Suppressor macrophage treated with lipopolysaccharide for 1 hour (primary cell): ENCODE measurements at places on chromosomes 6 and 20.

- DNase-seq: no peak
These were observed 18.8 kb downstream of the TDRD6 start for GRCh38 chr6:46706464-46706863.

DNA sequence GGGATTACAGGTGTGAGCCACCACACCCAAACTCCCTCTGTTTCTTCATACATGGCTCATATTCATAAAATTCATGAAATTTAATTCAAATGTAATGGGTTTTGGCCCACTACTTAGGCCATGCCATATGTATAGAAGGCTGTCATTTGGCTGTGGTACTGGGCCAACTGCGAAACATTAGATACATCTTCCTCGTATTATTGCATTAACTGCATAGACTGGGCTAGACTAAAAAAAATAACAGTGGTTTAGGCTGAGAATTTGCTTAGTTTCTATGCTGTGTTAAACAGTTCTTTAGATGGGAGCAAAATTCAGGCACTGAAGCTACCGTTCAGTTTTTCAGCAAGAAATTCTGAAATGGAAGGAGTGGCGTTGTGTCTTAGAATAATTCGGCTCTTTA, 133.6 kb downstream of the DOK5 start:
- DNase-seq: no peak

DNA sequence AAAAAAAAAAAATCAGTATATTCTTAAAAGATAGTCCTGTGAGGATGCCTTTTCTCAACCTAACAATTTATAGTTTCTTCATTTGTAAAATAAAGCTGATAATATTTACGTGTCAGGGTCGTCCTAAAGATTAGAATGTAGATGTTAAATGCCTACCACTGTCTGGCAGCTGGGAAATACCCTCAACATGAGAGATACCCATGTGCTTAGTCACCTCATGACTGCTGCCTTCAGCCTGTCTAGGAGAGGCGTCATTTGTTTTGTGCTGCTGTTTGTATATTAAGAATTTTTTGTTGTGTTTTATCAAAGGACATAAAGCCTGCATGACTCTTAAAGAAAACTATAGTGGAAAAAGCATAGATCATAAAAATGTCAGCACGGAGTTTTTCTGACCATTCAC, 9.5 kb downstream of the FAM120B start:
- peak; percentile 24 for DNase-seq

DNA sequence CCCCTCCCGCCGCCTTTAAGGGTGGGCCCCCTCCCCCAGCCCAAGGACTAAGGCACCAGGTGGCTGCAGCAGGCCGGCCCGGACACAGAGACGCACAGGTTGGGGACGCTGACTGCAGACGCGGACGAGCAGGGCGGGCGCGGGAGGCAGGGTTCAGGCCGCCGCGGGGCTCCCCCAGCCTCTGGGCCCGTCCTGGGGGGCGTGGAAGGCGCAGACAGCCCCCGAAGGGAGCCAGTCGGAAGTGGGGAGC, 9.3 kb downstream of the DUSP15 start:
- DNase-seq: no peak

DNA sequence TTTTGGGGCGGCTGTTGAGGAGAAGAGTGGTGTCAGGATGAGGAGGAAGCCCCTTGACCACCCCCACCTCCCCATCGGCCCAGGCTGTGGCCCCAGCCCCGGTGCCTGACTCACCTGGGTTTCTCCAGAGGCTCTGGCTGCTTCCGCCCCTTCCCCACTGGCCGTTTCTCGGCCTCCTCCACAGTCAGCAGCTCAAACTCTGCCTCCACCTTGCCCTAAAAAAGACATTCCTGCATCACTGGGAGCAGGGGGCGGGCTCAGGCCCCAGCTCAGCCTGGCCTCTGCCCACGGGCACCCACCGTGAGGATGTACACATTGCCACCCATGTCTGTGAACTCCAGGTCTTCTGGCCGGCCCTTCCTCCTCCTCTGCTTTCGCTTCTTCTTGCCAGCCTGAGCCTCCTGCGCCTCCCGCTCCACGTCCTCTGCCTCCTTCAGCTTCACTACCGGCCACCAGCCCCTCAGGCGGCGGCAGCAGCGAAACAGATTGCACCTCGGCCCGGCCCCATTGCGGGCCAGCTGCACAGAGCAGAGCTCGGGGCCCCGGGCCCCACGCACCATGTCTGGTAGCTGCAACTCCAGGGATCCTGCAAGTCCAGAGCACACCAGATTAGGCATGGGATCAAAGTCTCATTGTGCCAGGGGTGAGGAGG, 17.3 kb downstream of the ERGIC3 start:
- no peak for DNase-seq

DNA sequence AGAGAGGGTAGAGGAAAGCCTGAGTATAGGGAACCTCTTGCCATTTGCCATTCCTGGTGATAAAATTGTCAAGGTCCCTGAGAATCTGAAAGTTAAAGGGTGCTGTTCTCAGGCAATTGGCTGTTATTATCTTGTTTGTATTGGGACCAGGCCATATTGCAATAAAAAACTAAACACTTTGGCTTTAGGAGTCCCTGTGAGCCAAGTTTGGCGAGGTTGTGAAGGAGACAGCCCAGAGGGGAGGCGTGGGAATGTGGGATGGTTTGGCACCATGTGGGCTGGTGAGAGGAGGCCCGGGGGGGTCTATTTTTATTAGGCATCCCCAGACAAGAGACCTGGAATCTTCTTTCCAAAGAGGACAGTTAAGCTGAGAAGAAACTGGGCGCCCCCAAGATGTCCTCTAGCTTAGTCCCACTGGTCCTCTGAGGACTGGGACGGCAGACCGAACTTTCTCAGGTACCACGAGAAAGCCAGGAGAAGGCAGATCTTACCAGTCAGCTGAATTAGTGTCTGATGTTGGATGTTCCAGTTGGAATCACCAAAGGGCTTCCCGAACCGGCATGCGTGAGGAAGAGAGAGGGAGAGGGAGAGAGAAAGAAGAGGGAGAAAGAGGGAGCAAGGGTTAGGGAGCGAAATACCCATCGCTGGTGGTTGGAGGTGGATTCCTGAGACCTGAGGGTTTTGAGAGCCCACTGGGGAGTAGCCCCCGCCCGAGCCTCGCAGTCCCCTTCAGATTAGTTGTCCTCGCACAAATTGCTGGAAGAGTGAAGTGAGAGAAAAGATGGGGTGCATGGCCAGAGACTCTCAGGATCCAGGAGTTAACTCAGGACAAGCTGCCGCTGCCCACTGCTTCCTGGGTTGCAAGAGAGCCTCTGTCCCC, 24.4 kb downstream of the DYNLT1 start:
- DNase-seq: no peak

GRCh38 chr6:8651998-8652397, 216.7 kb upstream of the SLC35B3 start:
- DNase-seq: no peak

DNA sequence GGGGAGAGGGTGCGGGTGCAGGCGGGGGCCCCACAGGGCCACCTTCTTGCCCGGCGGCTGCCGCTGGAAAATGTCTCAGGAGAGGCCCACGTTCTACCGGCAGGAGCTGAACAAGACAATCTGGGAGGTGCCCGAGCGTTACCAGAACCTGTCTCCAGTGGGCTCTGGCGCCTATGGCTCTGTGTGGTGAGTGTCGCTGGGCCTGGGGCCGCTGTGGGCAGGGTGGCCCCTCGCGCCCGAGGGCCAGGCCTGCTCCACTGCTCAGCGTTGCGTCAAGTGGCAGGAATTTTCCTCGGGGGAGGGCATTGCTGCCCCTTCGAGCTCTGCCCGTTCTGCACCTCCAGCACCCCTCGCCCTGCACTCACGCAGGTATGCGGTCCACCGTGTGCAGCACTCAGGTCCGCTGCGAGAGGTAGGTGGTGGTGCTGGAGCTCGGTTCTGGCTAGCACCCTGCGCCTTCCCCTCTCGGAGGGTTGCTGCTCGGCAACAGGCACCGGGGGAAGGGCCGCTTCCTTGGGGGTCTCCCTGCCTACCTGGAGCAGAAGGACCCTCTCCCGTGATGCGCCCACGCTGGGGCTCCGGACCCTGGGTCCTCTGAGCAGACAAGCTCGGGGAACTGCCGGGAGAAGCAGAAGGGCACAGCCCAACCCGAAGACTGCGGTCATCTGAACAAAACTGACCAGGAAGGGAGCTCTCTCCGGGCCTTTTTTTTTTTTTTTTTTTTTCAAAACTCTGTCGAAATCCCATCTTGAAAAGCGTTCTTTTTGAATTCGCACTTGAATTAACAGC, 674 bp downstream of the MAPK14 start:
- peak; percentile 35 for DNase-seq

DNA sequence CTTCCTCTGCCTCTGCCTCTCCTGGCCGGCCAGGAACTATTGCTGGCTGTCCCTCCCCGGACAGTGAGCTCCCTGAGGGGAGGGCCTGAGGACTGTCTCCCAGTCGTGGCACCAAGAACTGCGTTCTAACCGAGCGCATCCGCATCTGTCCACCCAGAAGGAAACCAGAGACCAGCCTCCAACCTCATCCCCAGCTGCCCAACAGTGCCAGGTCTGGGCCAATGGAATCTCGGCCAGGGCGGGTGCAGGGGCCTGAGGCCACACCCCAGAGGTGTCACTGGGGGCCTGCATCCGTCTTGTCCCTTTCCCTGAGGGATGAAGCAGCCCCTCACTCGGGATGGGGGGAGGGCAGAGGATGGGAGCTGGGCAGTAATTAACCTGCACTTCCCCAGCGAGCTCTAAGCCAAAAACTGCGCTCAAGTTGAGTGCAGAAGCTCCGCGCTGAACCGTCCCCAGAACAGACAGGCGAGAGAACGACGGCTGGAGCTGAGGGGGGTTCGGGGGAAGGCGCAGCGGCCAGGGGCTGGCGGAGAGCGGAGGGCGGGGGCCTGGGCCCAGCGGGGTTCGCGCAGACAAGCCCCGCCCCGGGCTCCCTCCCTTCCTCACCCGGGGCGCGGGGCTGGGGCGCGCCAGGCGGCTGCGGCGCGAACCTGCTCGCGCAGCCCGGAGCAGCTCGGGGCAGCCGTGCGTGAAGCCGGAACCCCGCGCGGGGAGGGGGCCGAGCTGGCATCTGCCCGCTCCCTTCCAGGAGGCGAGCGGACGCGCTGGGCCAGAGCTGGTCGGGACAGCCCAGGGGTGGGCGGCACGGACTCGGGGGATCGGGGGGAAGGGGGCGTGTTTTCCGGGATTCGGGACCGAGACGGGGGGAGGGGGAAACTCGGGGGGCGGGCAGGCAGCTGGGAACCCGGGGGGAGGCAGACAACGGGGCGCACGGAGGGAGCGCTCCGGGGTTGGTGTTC, 1.4 kb downstream of the TFEB start:
- peak; percentile 88 for DNase-seq

GRCh38 chr6:71250099-71250602, 38.5 kb upstream of the OGFRL1 start:
- DNase-seq: peak; percentile 94

DNA sequence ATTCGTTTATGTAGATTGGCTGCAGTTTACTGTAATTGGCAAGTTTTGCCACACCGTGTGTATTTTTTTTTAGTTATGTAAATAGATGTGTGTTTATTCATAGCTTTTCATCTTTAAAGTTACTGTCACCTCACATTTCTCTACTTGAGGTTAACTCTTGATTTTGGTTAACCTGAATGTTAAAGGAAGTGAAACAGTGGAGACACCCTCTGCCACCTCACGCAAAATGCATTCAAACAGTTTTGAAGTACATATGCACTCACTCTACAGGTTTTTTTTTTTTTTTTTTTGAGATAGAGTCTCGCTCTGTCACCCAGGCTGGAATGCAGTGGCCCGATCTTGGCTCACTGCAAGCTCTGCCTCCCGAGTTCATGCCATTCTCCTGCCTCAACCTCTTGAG, 17.7 kb downstream of the OR2A4 start:
- no peak for DNase-seq

DNA sequence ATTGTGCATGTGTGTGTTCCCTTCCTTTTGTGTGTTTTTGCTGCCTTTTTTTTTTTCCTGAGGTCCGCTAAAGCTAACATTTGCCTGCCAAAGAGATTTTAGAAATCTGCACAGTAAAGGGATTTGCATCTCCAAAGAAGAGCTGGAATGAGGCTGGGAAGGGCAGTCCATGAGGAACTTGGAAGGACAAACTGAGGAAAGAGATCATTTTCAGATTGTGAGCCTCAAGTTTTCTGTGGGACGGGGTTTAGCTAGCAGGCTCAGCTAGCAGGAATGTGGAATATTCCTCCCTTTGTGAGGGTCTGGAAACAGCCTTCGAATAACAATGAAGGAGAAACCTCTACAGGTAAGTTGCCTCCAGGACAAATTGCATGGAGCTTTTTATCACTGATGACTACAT, 3.8 kb downstream of the INSM1 start:
- DNase-seq: no peak
